ENCODE measurements at places on chromosomes 5 and 9.
A peak's percentile ranks its signal among the peaks of the same experiment; 100 is the strongest.

DNA sequence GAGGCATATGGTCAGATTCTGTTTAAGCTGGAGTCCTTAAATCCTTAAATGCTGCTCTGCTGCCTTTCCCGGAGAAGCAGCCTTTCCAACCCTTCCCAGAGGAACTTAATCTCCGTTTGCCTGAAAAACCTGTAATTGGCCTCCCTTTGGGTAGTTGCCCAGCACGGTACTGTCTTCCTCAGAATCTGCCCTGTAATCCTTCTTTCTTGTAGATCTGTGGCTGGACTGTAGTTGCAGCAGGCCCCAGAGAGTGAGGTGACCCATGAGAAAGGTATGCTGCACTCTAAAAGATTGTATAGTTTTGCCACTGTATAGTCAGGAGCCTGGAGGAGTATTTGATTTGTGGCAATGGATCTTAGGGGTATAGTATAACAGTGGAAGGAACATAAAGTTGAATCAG is 11.7 kb downstream of the SPIN1 start:
- peak; percentile 50 for ATAC-seq

GRCh38 chr9:37290940-37291485 is 131.5 kb upstream of the GRHPR start:
- no peak for ATAC-seq

GRCh38 chr9:122039234-122039633 is 53.9 kb downstream of the TTLL11 start:
- no peak for ATAC-seq

DNA sequence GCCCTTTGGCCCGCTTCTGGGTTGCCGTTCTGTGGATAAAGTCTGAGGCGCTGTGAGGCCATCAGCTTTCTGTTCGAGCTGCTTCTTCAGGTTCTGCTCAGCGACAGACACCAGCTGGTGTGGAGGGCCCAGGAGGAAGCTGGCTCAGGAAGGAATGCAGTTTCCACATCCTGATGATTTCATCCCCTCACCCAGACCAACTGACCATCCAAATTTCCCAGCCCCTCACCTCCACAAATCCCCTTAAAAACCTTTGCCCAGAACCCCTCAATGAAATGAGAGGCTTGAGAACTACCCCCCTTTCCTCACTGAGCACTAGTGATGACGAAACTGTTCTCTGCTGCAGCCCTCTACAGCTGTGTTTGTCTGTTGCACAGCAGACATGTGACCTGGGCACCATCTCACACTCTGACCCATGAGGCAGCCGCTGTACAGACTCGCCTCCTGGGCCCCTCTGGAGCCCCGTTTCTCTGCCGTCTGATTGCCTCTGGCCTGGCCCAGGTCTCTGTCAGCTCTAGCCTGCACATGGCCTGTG is 45.4 kb downstream of the SPATA31C2 start:
- ATAC-seq: no peak

DNA sequence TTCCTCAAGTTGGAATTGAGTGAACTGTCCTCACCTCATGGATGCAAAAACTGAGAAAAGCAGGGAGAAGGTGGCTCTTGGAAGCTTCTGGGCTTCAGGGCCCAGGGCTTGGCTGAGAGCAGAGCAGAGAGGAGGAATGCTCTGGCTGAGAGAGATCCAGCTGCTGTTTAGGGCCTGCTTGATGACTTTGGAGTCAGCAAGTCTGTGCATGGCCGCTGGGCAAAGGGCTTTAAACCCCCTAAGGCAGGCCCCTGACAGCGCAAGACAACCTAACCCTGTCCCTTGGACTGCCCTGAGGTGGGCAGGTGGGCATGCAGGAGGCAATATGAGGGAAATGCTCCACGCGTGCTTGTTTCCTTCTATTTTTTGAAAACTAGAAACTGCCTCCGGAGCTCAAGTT is 8.6 kb downstream of the STC2 start:
- no peak for ATAC-seq

DNA sequence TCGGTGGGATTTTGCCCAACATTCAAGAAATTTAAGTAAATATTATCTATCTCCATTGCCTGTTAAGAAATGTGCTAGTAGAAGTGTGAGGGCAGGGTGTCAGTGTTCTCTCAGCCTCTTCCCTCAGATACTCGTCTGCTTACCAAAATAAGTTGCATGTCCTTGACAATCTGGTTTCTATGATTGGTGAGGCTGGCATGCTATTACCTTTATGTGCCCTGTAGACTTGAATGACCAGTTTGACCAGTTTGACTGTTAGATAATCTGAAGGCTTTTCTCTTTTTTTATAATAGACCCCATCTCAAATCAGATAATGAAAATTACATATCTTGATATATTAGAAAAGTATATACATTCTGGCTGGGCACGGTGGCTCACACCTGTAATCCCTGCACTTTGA is 348 bp downstream of the CATSPER3 start:
- ATAC-seq: no peak
